Hindlimb muscle (tissue), 1 donor: ENCODE measurements at places on chromosomes 2 and 18. TPM values are rescaled to one million over a fixed set of nuclear protein-coding genes. Genes with fewer than 3 reads are reported as not detected.

DNA sequence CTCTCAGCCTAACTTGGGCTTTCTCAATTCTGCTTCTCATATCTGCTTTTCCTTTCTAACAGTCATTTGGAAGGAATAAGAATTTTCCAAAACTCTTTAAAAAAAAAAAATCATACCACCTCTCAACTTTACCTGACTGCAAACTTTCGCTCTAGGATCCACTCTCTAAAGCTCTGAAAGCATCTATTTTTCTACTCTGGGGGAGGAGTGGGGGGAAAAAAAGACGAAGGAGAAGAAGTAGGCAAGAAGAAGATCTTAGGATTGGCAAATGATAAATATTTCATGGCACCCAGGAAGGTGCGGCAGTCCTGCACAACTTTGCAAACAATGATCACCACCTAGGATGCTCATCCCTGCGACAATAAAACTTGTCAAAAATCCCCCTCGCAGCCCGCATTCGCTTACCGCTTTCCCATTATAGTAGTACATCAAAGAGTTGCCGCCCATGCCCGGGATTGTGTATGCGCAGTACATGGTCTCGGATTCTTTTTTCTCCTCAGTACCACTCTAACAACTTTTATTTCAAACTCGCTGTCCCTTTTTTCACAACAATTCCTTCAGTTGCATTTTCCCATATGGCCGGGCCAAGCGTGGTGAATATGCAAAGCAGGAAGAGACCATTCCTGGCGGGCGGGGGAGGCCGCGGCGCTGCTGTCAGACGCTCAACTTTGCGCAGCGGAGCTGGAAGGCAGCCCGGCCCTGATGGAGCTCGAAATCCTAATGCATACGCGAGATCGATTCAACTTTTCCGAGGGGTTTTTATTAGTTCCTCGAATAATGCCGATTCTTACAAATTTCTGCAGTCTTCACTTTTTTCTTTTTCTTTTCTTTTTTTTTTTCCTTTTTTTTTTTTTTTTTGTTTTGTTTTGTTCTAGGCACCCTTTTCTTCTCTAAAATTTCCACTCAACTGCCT lies 266.5 kb downstream of the TCF4 start:
- DNase-seq = peak; percentile 97

DNA sequence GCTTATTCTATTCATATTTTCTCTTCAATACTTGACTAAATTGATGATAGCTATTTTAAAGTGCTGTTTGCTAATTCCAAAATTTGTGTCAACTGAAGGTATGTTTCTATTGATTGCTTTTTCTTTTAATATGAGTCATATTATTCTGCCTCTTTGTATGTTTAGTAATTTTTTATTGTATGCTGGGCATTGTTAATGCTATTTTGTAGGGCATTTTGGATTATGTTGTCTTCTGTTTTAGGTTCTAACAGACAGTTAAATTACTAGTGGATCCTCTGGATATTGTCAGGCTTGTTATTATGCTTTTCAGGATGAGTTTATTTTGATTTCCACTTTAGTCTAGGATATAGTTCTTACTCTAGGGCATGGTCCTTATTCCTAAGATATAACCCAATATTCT lies 55.6 kb downstream of the C1QL2 start:
- no peak for DNase-seq

DNA sequence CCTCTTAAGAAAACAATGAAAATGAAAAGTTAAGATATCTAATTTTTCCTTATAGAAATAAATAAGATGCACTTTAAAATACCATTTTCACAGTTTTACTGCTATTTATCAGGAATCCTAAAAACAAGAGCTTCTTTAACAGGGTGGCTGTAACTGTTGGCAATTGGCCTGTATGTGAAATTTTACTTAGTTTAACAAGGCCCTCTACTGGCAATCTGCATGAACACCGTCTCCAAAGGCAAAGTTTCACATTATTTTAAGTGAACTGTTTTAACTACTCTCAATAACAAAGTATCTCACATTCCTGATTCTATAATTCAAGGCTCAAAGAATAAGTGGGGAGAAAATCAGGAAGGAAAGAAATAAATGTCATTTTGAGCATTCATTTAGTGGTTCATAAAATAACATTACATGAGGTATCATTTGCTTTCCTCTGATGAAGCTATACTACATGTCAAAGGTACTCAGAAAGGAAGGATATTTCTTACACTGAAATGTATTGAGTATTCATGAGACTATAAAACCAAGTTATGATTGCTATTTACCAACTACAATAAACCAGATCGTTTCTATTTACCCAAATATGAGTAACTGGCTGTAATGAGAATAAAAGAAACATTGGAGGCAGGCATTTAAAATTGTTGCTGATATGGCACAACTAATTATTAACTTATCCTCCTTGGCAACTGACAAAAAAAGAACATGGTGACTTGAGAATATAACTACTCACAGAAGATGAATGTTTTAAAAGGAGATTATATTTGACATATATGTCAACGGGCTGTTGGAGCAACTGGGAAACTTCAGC lies 7.0 kb downstream of the NCKAP5 start:
- DNase-seq = peak; percentile 74

- no peak for DNase-seq
Observed at GRCh38 chr18:68555879-68556301, 159.0 kb downstream of the TMX3 start.

DNA sequence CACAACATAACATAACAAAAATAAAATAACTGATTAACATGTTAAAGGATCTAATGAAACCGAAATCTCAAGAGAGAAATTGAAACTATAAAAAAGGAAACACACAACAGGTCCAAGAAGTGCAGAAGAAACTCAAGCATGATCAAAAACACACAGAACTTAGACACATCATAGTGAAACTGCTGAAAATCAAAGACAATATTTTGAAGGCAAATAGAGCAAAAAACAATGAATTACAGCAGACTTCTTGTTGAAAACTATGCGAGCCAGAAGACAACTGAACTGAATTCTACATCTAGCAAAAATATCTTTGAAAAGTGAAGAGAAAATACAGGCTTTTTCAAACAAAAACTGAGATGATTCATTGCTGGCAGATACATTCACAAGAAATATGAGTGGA lies 61.3 kb downstream of the UGP2 start:
- no peak for DNase-seq

DNA sequence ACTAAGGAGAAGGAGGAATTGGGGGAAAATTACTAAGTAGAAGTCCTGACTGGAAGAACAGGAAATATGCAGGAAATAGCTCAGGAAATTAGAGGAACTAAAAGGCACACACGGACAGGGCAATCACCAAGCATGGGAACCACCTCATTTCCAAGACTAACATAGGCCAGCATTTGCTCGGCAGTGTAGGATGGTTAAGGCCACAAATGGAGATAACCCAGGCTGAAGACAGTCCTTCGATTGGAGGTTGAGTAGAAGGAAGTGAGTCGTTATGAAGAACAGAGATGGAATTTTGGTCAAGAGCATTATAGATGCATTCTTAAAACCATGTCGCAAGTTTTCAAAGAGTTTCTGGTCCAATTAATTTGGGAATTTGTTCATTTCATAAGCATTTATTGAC lies 401.4 kb downstream of the ALK start:
- no peak for DNase-seq

- DNase-seq = no peak
Observed at GRCh38 chr2:52539026-52539970, 1228.3 kb upstream of the CHAC2 start.

- no peak for DNase-seq
Observed at GRCh38 chr2:43199492-43200488, 26.6 kb downstream of the ZFP36L2 start.

DNA sequence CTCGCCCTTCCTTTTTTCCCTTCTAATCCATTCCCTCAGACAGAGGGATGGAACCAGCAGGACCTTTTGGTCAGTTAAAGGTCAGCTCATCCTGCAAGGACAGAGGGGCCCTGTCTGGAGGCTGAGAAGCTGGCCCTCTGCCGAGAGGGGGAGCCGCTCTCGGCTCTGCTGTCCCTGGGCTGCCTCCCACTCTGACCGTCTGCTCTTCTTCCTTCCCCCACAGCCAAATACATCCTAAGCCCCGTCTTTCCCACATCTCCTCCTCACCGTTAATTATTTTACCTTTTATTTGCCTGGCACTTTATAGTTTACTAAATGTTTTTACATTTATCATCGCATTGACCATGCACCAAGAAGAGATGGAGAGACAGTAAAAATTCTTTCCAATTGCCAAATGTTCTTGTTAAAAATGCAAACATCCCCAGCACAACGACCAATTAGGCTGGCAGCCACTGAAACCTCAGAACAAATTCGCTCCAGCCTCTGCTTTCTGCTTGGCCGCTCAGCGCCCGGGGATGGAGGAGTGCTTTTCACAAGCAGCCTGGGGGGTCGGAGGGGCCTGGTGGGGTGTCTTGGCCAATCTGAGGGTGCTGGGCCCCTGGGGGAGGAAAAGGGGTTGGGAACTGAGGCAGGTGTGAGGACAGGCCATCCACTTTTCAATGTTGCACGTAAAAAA lies 123.7 kb downstream of the TNS1 start:
- DNase-seq = no peak

DNA sequence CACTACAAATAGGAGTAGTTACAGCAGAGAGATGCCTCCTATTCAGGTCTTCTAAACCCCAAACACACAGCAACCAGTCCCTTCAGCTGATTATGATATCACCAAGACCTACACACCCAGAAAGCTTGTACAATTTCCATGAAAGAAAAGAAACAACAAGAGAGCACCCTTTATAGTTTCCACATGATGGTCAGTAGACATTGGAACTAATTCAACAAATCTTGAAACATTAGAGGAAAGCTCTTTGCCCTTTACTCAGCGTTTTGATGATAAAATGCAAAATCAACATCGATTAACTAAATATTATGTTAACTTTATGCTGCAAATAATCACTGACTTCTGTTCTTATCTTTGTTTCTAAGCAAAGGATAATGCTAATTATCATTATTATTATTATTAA lies 393.6 kb upstream of the ID2 start:
- no peak for DNase-seq

- DNase-seq = no peak
Observed at GRCh38 chr2:149084924-149085795, 46.7 kb downstream of the LYPD6B start.

- no peak for DNase-seq
Observed at GRCh38 chr2:25790074-25790790, 88.1 kb downstream of the ASXL2 start.

DNA sequence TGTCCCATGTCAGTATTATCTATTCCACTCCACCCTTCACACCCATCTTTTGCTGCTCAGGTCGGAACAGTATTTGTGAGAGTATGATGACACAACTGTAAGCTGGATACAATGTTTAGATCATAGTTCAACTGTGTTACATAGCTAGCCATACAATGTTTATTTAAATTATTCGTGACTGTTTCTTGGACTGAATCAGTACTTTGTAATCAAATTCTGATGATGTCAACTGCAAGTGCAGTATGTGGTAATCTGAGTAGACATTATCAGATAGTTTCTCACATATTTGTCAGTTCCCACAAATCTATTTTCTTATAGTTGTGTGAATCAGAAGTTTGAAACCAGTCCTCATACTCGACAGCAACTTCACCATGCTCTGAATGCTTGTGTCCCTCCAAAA lies 177.6 kb downstream of the ZNF407 start:
- no peak for DNase-seq

DNA sequence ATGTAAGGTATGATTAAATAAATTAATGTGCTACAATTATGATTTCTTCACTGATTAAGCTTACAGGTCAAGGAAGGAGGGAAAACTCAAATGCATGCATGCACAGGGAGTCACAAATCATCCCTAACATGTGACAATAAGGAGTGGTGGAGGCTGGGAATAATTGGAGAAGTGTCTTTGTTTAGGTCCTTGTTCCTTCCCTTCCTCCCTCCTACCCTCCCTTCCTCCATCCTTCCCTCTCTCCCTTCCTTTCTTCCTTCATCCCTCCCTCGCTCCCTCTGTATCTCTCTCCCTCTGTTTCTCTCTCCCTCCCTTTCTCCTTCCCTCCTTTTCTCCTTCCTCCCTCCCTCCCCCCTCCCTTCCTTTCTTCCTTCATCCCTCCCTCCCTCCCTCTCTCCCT lies 337.1 kb downstream of the CTNNA2 start:
- DNase-seq = no peak

DNA sequence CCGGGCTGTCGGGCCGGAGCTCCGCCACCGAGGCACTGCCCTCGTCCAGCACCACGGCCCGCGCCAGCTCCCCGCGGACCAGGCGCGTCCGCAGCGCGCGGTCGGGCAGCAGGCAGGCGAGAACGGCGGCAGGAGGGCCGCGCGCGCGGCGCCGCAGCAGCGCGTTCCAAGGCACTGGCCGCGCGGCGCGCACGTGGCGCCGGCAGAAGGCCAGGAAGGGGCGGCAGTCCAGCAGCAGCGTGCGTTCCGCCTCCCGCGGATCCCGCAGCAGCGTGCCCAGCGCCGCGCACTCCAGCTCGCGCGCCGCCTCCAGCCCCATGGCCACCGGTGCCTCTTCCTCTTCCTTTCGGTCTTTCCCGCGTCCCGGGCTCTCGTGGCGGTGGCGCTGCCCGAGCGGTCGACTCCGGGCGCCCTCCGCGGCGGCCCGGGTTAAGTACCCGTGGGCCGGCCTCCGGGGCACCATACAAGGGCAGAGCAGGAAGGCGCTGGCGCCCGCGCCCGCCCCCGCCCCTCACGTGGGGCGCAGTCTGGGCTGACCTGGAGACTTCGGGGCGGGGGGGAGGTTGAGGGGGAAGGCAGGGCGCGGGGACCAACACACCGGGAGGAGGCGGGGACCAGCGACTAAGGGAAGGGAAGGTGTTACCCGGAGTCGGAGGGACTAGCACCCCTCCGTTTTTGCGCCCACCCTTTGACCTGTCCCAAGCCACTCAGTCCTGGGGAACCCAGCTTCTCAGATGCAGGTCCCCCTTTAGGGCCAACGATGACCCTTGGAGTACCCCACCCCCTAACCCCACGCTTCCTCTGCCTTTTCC lies at the start of gene DUSP2:
Gene DUSP2, minus strand, starts transcription at position 405 of the 812 bp plus-strand sequence. Its CDS starts 86 bp downstream, at position 319.
- peak; percentile 84 for DNase-seq

GRCh38 chr18:78787751-78788150 lies 191.9 kb upstream of the SALL3 start:
- DNase-seq = no peak

- DNase-seq = no peak
Observed at GRCh38 chr2:99256677-99257076, 1.2 kb upstream of the LYG2 start.

- DNase-seq = no peak
Observed at GRCh38 chr2:138534791-138535190, 33.2 kb downstream of the SPOPL start.

GRCh38 chr2:17355608-17356329 lies 162.5 kb downstream of the RAD51AP2 start:
- no peak for DNase-seq

- no peak for DNase-seq
Observed at GRCh38 chr2:222891890-222892289, 31.1 kb downstream of the ACSL3 start.

GRCh38 chr2:168583710-168584521 lies 127.8 kb downstream of the CERS6 start:
- peak; percentile 23 for DNase-seq

- no peak for DNase-seq
Observed at GRCh38 chr18:50310080-50310479, 22.6 kb upstream of the CXXC1 start.

- no peak for DNase-seq
Observed at GRCh38 chr2:159450180-159450579, 163.7 kb upstream of the WDSUB1 start.

Gene ZNF892
- 2.4 TPM for polyA plus RNA-seq

Gene REEP1
- polyA plus RNA-seq = 88.7 TPM

Gene PLA2R1
- polyA plus RNA-seq = 1.4 TPM

Gene FBXO15
- 0.57 TPM for polyA plus RNA-seq

Gene ZNF638
- polyA plus RNA-seq = 84.3 TPM

Gene KLHL30
- 25.9 TPM for polyA plus RNA-seq

Gene TMEM247
- polyA plus RNA-seq = not detected

Gene SGPP2
- 1.4 TPM for polyA plus RNA-seq

Gene ANKRD30BL
- polyA plus RNA-seq = 0.08 TPM

Gene TUBA3D
- polyA plus RNA-seq = 0.56 TPM

Gene LIPT1
- polyA plus RNA-seq = 8.2 TPM
